ENCODE measurements at places on chromosomes 6 and 20. TPM values are rescaled to one million over a fixed set of nuclear protein-coding genes. Genes with fewer than 3 reads are reported as not detected.

The CUL7 gene
- 37.4 TPM for total RNA-seq

The SLC17A3 gene
- not detected for total RNA-seq

The GHRH gene
- not detected for total RNA-seq

The WFDC10B gene
- total RNA-seq = not detected

The HNF4A gene
- not detected for total RNA-seq

The ADIG gene
- not detected for total RNA-seq

The MLIP gene
- total RNA-seq = 51.3 TPM

The SLC2A10 gene
- total RNA-seq = 31.2 TPM

The MUC22 gene
- 0.21 TPM for total RNA-seq

The PXMP4 gene
- 6.7 TPM for total RNA-seq

The MAK gene
- 0.21 TPM for total RNA-seq

All from tongue (tissue), 3 donors.